ENCODE measurements at places on chromosomes 3 and 15.

GRCh38 chr3:19641408-19641807 lies 292.6 kb downstream of the EFHB start:
- DNase-seq = no peak

- DNase-seq = peak; percentile 55
Observed at GRCh38 chr3:65597226-65597951, 441.3 kb downstream of the MAGI1 start.

DNA sequence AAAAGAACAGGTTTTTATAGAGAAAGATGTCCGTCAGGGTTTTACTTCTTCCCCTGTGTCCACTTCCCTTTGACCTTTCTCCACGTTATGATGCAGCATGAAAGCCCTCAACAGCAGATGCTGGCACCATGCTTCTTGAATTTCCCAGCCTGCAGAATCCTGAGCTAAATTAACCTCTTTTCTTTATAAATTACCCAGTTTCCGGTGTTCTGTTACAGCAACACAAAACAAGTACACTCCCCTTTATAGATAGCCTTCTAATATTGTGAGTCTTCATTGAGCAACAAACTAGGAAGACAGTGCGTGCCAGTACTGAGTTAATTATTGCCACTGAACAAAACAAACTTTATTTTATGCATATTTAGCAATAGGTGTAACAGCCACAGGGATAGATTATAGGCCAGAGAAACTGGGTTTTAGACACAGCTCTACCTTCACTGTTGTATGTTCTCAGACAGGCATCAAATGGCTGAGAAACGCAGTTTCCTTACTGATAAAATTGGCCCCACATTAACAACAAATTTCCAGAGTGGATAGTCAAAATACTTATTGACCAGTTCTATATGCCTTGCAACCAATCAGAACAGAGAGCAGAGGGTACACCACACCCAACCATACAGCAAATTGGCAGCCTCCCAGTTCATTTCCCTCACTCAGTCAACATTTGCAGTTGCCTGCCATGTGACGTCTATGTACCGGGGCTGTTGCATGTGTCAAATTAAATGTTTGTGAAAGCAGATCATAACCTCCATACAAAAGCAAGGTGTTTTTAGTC lies 14.4 kb upstream of the TBL1XR1 start:
- DNase-seq = no peak

DNA sequence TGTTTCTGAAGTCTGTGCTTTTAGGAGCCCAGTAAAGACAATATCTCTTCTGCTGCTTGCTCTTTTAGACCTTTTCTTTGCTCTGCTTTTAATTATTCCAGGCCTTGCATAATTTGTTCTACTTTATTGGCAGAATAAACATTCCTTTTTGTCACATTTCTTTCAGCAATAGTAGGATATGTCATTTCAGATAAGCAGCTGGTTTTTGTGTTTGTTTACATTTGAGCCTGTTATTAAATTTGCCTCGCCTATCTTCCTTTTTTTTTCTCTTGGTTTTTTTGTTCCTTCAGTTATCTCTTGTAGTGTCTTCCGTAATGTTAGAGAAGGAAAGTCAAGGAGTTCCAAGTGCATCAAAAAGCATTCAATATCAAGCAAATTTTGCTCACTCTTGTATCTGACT lies 16.4 kb downstream of the ZNF654 start:
- no peak for DNase-seq

DNA sequence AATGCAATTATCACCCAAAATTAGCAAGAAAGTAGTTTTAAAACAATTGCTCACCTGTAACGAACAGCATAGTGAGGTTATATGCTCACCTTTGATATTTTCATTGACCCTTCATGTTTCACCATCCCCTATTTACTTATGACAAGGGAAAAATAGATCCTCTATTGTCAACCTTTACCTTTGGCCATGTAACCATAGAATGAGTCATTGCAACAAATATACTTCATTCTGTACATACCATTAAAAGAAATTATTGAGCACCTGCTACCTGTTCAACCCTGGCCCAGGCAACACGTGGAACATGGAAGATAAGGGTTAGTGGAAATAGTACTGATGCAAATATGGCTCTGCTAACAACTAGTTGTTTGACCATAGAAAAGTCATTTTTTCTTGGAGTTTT lies 20.2 kb downstream of the LSAMP start:
- no peak for DNase-seq

DNA sequence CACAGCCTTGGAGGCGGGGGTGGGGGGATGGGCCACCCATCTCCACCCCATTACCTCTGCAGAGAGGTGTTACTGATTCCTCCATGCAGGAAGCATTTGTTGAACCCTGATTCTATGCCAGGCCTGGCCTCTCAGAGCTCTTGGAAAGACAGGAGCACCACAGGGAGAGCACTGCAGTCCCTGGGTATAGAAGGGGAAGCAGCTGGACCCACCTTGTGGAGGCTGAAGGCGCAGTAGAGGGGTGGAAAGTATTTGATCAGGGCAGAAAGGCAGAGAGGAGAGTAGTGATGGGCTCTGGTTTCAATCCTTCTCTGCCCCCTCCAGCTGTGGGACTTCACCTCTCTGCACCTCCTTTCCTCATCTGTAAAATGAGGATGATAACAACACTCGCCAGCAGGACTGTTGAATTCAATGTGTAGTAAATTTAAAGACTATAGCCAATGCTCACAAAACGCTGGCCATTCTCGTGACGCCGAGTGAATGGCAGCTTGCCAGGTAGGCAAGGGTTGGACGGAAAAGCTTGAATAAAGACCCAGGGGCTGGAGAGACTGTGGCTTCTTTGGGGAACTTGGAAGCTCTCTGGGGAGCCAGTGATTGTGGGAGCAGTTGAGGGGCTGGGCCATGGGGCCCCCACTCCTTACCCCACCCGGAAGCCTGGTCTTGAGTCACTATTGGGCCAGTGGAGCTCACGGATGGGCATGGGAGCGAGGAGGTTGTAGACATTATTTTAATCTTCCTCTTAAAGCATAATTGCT lies 8.0 kb upstream of the CCDC33 start:
- DNase-seq = no peak

DNA sequence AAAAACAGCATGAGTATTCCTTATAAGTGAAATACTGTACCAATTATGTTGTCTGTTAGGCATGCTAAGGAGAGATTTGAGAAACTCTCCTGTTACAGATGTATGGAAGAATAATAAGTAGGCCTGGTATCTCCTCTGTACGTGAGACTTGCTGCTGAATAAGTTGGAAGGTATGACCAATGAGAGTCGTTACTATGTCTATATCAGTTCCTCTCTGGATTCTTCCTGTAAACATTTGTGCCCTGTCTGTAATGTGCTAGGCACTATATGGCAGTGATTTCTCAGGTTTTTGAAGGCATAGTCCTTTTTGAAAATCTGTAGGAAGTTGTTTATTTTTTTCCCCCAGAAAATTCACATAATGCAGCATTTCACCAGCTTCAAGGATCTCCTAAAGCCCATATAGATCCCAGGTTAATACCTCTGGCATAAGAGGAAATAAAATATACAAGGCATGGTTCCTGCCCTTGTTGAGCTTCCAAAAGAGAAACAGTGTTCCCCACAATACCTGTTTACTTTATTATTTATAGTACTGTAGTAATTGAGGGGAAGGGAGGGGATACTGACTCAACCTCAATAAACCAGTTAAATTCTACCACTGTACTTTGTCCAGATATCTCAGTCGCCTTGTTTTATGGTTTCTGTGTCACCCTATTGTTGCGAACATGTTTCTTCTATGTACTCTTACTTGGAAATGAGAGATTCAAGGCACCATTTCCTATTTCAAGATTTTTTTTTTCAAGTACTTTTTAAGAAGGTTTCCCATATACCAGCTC lies 28.6 kb downstream of the MAP2K5 start:
- DNase-seq = no peak

- no peak for DNase-seq
Observed at GRCh38 chr15:64051407-64052259, 5.3 kb upstream of the DAPK2 start.

DNA sequence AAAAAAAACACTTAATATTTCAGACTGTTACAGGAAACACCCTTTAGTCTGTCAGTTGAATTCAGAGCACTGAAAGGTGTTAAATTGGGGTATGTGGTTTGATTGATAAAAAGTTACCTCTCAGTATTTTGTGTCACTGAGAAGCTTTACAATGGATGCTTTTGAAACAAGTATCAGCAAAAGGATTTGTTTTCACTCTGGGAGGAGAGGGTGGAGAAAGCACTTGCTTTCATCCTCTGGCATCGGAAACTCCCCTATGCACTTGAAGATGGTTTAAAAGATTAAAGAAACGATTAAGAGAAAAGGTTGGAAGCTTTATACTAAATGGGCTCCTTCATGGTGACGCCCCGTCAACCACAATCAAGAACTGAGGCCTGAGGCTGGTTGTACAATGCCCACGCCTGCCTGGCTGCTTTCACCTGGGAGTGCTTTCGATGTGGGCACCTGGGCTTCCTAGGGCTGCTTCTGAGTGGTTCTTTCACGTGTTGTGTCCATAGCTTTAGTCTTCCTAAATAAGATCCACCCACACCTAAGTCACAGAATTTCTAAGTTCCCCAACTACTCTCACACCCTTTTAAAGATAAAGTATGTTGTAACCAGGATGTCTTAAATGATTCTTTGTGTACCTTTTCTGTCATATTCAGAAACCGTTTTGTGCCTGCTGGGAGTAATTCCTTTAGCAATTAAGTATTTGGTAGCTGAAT lies 17.9 kb downstream of the TMEM43 start:
- DNase-seq = no peak

DNA sequence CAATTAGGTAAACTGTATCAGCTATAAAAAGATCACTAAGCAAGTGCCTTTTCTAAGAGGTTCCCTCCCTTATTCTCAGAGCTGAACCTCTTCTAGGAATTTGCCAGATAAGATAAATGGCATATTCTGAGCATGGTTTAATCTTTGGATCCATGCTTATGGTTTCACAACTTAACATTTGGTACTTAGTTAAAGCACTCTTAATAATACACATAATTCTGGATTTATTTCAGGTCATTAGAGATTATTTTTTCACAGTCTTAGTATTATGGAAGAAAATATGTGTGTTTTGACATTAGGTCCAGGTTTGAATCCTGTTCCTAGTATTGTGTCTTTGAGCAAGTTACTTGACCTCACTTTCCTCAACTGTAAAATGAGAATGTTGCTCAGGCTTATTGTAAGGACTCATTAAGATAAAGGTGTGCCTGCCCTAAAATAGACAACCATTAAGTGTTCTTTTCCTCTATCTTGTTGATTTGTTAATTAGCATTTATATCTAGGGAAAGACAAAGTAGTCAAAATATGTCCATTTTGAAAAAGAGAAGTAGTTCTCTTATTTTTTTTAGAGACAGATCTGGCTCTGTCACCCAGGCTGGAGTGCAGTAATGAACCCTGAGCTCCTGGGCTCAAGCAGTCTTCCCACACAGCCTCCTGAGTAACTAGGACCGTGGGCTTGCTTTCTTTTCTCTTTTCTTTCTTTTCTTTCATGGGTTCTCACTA lies 43.4 kb downstream of the TSC22D2 start:
- no peak for DNase-seq

- peak; percentile 52 for DNase-seq
Observed at GRCh38 chr3:50450209-50450921, 53.1 kb downstream of the CACNA2D2 start.

- no peak for DNase-seq
Observed at GRCh38 chr15:68305420-68305871, 27.9 kb downstream of the FEM1B start.

DNA sequence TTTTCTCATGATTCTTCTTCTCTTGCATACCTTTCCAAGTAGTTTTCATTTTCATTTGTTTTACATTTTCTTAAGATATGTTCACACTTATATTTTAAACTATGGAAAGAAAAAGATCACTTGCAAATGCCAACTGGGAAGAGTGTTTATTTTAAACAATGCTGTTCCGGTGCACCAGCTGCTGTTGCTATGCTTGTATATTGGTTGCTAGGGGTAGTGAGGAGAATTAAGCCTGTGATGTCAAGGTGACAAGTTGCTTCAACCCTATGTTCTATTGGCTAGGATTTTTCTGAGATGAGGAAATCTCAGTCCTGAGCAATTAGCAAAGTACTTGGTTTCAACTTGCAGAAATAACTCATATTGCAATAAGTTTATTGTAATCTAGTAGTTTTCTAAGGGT lies 500.1 kb downstream of the MFSD1 start:
- DNase-seq = no peak

DNA sequence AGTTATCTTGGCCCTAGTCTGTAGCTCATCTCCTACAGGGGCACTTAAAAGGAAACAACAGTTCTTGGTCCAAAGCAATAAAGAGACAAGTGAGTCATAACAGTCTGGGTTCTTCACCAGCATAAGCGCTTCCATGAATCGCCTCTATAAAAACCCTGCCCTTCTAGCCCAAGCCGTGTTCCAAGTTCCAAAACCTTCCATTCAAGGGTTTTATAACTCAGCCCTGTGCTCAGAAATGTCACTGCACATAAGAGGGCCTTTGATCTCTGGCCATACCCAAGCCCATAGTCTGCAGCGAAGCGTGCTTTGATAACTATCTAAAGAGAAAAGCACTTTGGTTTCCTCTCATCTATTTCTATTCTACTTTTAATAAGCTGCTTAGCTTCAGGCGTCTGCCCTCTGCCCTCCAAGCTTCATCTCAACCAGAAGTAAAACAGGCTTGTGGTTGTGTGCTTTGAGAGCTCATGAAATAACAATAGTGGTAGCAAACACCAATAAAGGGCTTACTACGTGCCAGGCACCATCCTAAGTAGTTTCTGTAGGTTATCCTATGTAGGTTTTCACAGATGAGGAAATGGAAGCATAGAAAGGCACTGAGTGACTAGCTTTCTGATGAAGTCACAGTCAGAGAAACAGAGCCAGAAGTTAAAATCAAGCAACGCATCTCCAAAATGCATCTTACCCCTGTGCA lies 64.0 kb upstream of the AKAP13 start:
- no peak for DNase-seq

DNA sequence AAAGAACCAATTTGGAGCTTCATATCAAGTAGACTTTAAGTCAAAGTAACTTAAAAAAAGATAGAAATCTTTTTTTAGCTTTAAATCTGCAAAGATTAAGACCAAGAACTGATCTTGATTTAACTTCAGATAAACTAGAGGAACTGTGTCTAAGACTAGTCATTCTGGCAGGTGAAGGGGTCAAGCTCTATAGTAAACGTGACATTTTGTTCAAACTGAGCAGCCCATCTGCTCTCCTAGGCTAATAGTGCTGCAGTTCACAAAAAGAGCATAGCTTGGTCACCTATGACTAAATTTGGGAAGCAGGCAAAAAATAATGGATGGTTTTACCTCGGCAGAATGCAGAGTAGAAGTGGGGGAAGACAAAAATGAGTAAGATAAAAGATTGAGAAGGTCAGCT lies 168.8 kb upstream of the ALCAM start:
- DNase-seq = no peak

DNA sequence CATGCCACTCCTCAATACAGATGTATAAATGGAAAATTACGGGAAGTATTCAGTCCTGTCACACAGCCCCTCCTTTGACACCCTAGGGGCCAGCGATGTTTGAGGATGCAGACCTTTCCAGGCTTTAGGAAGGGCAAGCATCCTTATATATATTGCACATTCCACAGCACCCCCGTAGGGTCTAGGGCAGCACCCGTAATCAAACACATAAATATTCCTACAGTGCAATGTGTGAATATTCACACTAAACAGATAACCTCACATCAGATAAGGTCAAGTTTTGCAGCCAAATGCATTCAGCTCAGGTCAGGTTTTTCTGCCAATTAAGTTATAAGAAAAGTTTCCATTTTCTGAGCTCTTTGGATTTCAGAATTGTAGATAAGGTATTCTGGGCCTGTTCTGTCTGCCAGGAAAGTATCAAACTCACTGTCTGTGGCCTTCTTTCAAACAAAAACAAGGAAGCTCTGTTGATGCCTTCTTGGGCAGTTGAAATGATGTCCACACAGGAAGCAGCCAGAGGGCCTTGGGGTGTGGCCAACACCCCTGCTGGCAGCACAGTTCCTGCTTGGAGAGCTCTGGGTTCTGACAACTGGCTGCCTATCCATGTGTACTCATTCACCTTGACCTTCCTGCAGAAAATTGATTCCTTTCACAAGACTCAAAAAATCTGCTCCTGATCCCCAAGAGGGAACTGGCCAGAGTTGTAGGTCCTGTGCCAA lies 427.0 kb downstream of the NTRK3 start:
- DNase-seq = no peak
